Muscle of leg (tissue), 16 donors: ENCODE measurements at places on chromosomes 1 and 21. TPM values are rescaled to one million over a fixed set of nuclear protein-coding genes. Genes with fewer than 3 reads are reported as not detected.

GRCh38 chr21:42829417-42829816 is 49.9 kb downstream of the WDR4 start:
- DNase-seq: no peak

- DNase-seq: no peak
Measured at GRCh38 chr1:167695147-167695546, 26.6 kb upstream of the MPZL1 start.

DNA sequence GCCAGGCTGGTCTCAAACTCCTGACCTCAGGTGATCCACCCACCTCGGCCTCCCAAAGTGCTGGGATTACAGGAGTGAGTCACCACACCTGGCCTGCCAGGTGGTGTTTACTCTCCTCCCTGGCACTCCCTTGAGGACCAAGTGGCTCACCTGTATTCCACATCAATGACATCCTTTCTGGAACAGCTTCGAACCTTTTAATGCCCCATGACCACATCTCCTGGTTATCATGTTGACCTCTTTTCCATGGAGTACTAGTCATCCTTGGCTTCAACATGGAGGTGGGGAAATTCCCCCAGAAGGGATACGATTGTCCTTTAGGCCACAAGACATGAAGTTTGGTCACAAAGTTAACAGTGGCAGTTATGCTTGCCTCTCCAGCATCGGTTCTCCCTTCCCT is 66.9 kb downstream of the CDC7 start:
- no peak for DNase-seq

DNA sequence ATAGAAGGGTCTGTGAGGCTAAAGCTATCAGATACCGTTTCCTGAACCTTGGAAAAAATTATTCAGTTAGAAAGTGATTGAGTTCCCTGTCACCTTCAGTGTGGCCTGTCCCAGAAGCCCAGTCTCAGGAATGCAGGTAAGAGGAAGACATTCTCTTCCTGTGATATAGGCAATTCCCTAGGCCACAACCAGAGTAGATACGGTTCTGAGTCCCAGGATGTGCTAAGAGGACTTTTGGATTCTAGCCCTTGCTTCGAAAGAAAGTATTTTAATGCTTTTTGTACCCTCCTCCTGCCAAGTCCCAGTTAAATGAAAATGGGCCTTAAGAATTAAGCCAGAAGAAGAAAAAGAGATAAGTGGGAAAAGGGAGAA is 313.5 kb upstream of the PLXNA2 start:
- no peak for DNase-seq

GRCh38 chr1:113788802-113789201 is 23.5 kb downstream of the RSBN1 start:
- no peak for DNase-seq

DNA sequence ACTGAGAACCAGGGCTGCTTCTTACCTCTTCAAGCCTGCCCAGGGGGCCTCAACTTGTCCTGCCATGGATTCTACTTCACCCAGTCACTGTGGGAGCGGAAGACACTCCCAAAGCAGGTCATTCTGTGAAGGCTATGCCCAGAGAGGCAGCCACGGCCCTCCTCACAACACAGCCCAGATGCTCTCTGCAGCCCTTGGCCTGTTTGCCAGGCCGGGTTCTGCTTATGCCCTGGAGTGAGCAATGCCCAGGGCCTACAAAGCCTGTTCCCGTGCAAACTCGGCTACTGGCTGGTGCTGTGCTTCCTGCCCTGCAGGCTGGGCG is 33.8 kb upstream of the SLC30A1 start:
- no peak for DNase-seq

GRCh38 chr1:62321446-62321845 is 2.2 kb upstream of the KANK4 start:
- no peak for DNase-seq

MYBPH gene
- 341 TPM for polyA plus RNA-seq

CFHR2 gene
- polyA plus RNA-seq: not detected
